ENCODE measurements at places on chromosomes 2 and 18. TPM values are rescaled to one million over a fixed set of nuclear protein-coding genes. Genes with fewer than 3 reads are reported as not detected.

Gene GCKR
- 0.59 TPM for total RNA-seq

Gene SPEG
- 6.1 TPM for total RNA-seq

- no peak for DNase-seq
- no peaks in the 10 kb centered on the region for H3K4me1 ChIP-seq
- no peak overlapping the region for H3K27ac ChIP-seq
- H3K4me3 ChIP-seq, result no peak overlapping the region
These were observed 68.6 kb upstream of the SPOPL start for GRCh38 chr2:138432971-138433370.

DNA sequence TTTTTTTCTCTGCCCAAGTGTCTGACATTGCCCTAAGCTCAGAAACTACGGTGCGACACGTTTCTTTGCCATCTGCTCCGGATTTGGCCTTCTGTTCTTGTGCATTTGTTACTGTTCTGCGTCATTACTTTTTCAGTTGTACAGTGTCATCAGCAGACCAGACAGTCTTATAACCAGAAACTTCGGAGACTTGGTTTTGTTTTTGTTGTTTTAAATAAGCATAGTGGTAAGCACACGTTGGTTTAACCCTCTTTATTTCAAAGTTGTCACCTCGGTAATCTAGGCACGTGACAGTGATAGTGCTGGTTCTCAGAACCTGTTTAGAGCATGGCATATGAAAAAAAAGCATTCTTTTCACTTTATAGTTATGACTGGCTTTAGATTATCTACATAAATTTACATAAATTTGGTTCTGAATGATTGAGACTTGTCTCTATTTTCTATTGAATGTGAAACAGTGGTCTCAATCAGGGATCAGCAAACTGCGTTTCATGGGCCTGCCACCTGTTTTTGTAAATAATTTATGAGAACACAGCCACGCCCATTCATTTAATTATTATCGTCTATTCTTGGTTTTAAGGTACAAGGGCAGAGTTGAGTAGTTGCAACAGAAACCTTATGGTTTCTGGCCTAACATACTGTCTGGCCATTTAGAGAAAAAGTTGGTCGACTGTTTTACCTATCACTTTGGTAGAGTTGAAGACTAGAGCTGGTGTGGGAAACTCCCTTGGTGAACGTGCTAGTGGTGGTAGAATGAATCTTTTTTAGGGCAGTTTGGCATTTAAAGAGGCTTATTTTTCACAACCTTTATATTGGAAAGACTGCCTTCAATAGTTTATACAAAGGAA, 106.5 kb downstream of the ZNF532 start:
- H3K4me3 ChIP-seq, result no peak overlapping the region
- peaks cover 68% of the 10 kb centered on the region for H3K4me1 ChIP-seq
- H3K27ac ChIP-seq, result no peak overlapping the region
- peaks cover 36% of the 10 kb centered on the region for H3K36me3 ChIP-seq
- no peak for DNase-seq
- peaks cover 5% of the 10 kb centered on the region for H3K27me3 ChIP-seq

Data from endothelial cell (in vitro differentiated cells).